Activated CD8-positive, alpha-beta memory T cell treated with anti-CD3 and anti-CD28 coated beads, Interleukin-2, amount 10 ng/mL, durations not matched to agents 7 days and 5 days (primary cell): ENCODE measurements at places on chromosomes 4 and X. TPM values are rescaled to one million over a fixed set of nuclear protein-coding genes. Genes with fewer than 3 reads are reported as not detected.

Gene FAT1
- total RNA-seq: not detected

Gene EFNB1
- 4.3 TPM for total RNA-seq

Gene GUCY1A1
- total RNA-seq: not detected

Gene TMEM255A
- not detected for total RNA-seq

DNA sequence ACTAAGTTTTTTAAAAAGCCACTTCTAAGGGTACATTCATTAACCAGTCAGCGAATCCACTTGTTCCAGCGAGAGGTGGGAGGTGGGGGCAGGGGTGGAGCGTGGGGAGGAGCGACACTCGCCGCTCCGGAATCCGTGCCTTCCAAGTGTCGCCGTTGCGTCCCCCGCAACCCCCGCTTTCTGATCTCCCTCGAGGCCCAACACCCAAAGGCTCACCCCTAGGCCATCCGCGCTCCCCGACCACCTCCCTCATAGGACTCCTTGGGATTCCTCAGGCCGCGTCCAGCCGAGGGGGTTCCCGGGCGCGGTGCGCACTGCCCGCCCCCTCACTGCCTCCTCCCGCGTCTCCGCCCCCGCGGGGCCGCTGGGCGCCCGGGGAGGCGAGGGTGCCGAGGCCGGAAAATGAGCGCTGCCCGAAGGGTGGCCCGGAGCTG lies 108.1 kb upstream of the STOX2 start:
- no peak overlapping the region for H3K27ac ChIP-seq
- peaks cover 14% of the 10 kb centered on the region for H3K4me1 ChIP-seq
- no peak for DNase-seq
- peaks cover 4% of the 10 kb centered on the region for H3K36me3 ChIP-seq
- H3K27me3 ChIP-seq: peaks cover 73% of the 10 kb centered on the region

DNA sequence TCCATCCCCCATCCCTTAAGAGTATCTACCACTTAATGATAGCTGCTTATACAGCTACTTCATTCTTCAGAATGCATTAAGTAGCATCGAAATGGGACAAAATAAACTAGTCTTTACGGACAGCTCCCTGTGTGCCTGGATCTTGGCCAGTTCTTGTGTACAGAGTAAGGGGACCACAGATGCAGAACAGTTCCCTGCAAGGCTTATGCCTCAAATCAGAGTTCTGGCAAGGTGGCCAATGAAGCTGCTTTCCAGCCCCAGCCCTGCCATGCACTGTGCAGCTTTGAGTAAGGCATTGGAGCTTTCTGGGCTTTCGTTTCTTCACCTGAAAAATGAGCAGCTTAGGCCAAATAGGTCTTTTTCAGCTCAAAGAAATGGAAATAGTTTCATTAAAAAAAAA lies 14.2 kb downstream of the CLNK start:
- H3K27ac ChIP-seq: no peak overlapping the region
- H3K36me3 ChIP-seq: no peaks in the 10 kb centered on the region
- DNase-seq: no peak
- H3K4me3 ChIP-seq: no peak overlapping the region

- H3K36me3 ChIP-seq: no peaks in the 10 kb centered on the region
- H3K27ac ChIP-seq: no peak overlapping the region
- H3K4me1 ChIP-seq: peaks cover 2% of the 10 kb centered on the region
- no peak overlapping the region for H3K4me3 ChIP-seq
- DNase-seq: no peak
These were observed 100.8 kb upstream of the ATXN3L start for GRCh38 chrX:13420545-13421183.

DNA sequence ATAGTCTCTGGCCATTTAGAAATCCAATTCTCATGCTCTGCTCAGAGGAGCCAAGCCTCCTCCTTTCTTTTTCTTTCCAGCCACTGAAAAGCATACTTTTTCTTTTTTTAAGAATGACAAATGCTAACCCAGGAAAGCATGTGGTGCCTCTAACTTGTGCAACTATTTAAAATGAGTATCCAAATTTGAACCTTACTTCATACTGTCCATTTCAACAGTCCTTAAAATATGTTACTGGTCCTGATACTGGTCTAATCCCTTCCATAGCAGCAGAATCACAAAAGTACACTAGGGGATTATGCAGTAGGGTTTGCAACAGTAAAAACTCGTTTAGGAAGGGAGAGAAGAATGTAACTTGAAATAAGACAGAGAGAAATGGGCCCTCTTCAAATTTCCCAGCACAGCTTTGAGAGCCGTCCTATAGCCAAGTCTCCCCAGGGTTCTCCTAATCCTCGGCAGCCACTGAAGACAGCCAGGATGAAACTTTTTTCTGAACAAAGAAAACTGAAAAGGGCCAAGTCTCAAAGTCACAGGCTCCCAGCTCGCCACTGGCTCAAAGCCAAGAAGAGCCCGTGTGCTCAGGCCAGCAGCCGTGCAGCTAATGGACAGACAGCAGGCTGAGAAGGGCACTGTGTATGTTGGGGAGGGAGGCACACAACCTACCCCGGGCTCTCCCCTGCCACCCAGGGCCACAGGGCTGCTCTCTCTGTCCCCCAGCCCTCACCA lies 39.5 kb downstream of the GPC4 start:
- peaks cover 2% of the 10 kb centered on the region for H3K27me3 ChIP-seq
- H3K36me3 ChIP-seq: no peaks in the 10 kb centered on the region
- DNase-seq: no peak

DNA sequence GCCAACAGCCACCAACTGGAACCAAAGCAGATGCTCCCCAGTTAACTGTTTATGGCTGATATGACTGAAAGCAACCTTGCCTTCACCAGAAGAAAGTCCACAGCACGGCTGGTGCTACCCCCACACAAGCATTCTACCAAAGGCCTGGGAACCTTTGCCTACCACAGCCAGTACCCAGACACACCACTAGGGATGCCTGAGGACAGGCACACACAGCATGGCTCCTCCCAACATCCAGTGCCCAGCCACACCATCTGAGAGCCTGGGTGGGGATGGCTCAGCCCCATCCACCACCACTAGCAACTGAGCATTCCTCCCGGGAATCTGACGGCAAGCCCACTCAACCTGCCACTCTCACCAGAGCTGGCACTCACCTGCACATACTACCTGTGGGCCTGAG lies 178.6 kb downstream of the SLC7A11 start:
- no peaks in the 10 kb centered on the region for H3K4me1 ChIP-seq
- no peaks in the 10 kb centered on the region for H3K36me3 ChIP-seq
- no peak for DNase-seq
- H3K27me3 ChIP-seq: no peaks in the 10 kb centered on the region
- H3K4me3 ChIP-seq: no peak overlapping the region

GRCh38 chr4:55938481-55938880 lies 10.3 kb upstream of the CEP135 start:
- no peaks in the 10 kb centered on the region for H3K4me1 ChIP-seq
- peaks cover 3% of the 10 kb centered on the region for H3K36me3 ChIP-seq
- no peaks in the 10 kb centered on the region for H3K27me3 ChIP-seq
- H3K27ac ChIP-seq: no peak overlapping the region
- DNase-seq: no peak

- H3K27ac ChIP-seq: no peak overlapping the region
- H3K4me3 ChIP-seq: no peak overlapping the region
- peaks cover 13% of the 10 kb centered on the region for H3K36me3 ChIP-seq
- no peak for DNase-seq
- peaks cover 27% of the 10 kb centered on the region for H3K4me1 ChIP-seq
These were observed 5.9 kb downstream of the THAP9 start for GRCh38 chr4:82906469-82906868.

GRCh38 chr4:153877898-153878297 lies 89.0 kb upstream of the SFRP2 start:
- no peak overlapping the region for H3K4me3 ChIP-seq
- H3K36me3 ChIP-seq: no peaks in the 10 kb centered on the region
- H3K27ac ChIP-seq: no peak overlapping the region
- no peak for DNase-seq
- H3K27me3 ChIP-seq: no peaks in the 10 kb centered on the region
- H3K4me1 ChIP-seq: no peaks in the 10 kb centered on the region

GRCh38 chrX:44675362-44676024 lies 132.8 kb upstream of the FUNDC1 start:
- H3K27me3 ChIP-seq: no peaks in the 10 kb centered on the region
- no peaks in the 10 kb centered on the region for H3K4me1 ChIP-seq
- no peak overlapping the region for H3K27ac ChIP-seq
- H3K36me3 ChIP-seq: no peaks in the 10 kb centered on the region
- DNase-seq: no peak

- no peaks in the 10 kb centered on the region for H3K36me3 ChIP-seq
- no peak for DNase-seq
- H3K27ac ChIP-seq: no peak overlapping the region
These were observed 50.4 kb upstream of the PAGE5 start for GRCh38 chrX:55169782-55170181.

- no peak for DNase-seq
- H3K27me3 ChIP-seq: no peaks in the 10 kb centered on the region
- no peak overlapping the region for H3K27ac ChIP-seq
These were observed 352.0 kb downstream of the TRAM1L1 start for GRCh38 chr4:116733370-116733769.

DNA sequence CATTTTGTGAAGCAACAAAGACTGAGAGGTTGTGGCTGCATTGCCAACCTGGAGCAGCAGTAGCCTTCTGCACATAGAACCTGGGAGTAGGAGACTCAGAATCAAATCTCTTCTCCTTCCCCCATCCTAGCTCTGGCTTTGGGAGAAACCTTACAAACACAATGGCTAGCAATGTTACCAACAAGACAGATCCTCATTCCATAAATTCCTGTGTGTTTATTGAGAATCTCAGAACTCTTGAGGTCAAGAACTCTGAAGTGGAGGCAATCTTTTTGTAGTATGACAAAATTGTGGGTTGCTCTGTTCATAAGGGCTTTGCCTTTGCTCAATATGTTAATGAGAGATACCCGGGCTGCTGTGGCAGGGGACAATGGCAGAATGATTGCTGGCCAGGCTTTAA lies 406.7 kb upstream of the SPANXN1 start:
- no peak overlapping the region for H3K4me3 ChIP-seq
- DNase-seq: no peak
- no peaks in the 10 kb centered on the region for H3K4me1 ChIP-seq
- no peaks in the 10 kb centered on the region for H3K36me3 ChIP-seq
- no peaks in the 10 kb centered on the region for H3K27me3 ChIP-seq

GRCh38 chrX:24242649-24243175 lies 71.2 kb downstream of the SUPT20HL2 start:
- H3K27ac ChIP-seq: no peak overlapping the region
- DNase-seq: no peak
- no peak overlapping the region for H3K4me3 ChIP-seq
- peaks cover 2% of the 10 kb centered on the region for H3K27me3 ChIP-seq
- peaks cover 2% of the 10 kb centered on the region for H3K4me1 ChIP-seq

- no peak overlapping the region for H3K27ac ChIP-seq
- H3K4me1 ChIP-seq: no peaks in the 10 kb centered on the region
- no peaks in the 10 kb centered on the region for H3K27me3 ChIP-seq
- no peaks in the 10 kb centered on the region for H3K36me3 ChIP-seq
- DNase-seq: no peak
These were observed 25.3 kb downstream of the DCX start for GRCh38 chrX:111386615-111387233.

DNA sequence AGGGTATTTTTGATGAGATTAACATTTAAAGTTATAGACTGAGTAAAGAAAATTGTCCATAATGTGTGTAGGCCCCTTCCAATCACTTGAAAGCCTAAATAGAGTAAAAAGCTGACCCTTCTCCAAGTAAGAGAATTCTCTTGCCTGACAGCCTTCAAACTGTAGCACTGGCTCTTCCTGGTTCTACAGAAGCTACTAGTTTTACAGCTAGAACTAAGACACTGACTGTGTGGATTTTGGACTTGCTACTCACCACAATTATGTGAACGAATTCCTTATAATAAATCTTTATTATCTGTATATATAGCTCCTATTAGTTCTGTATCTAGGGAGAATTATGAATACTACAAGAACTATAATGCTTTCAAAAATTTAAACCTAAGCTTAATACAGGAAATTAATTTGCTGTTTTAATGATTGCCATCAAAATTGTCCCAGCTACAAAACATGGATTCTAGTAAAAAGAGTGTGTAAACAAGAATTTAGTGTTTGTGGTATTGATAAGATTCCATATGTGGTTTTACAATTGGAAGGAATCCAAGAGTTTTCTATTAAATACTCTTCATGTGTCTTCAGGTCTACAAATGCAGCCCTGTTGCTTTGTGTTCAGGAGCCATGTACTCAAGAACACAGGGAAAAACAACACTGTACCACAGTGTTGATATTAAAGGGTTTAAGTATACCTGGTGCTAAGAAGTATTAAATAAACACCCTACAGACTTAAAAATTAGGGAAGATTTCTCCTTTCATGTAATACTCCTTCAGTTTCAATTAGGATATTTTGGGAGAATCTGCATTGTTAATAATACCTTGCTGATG lies 366.5 kb downstream of the CXXC4 start:
- no peaks in the 10 kb centered on the region for H3K36me3 ChIP-seq
- no peaks in the 10 kb centered on the region for H3K4me1 ChIP-seq
- H3K27ac ChIP-seq: no peak overlapping the region

- peaks cover 4% of the 10 kb centered on the region for H3K36me3 ChIP-seq
- peaks cover 11% of the 10 kb centered on the region for H3K4me1 ChIP-seq
- no peak for DNase-seq
- H3K27ac ChIP-seq: peak overlapping the region; percentile 72
- no peak overlapping the region for H3K4me3 ChIP-seq
These were observed 36.8 kb upstream of the SPON2 start for GRCh38 chr4:1208970-1209704.

DNA sequence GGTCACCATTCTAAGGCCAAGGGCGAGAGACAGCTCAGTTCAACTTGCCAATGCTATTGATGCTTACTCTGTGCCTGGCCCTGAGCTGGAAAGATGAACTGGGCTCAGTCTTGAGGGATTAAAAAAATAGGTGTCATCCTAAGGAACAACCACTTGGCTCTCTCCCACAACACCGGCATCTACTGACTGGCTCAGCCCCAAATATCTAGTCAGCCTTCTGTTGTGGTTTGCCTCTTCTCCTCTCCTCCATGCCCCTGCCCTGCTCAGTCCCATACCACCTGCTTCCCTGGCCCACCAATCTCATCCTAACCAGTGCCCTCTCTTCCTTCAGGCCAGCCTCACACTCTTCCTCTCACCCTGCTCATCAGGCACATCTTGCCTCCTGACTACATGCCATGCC lies 29.6 kb downstream of the KDM5C start:
- no peak overlapping the region for H3K27ac ChIP-seq
- no peaks in the 10 kb centered on the region for H3K27me3 ChIP-seq
- DNase-seq: no peak

DNA sequence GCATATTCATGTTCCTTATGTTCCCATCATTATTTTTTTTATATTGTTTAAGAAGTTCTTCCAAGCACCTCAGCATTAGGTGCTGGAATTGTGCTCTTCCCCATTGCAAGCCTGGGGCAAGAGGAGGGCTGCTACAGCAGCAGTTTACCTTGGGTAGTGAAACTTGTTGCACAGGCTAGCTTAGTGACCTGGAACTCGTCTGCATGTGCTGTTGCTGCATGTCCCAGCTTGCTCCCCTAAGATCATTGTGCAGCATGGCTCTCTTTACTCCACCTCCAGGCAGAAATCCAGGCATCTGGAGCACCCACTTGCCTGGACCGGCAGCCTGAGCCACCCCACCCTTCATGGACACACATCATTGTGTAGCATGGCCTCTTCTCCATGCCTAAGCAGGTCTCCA lies 776.0 kb downstream of the GLUD2 start:
- no peaks in the 10 kb centered on the region for H3K4me1 ChIP-seq
- no peak for DNase-seq

GRCh38 chr4:5845035-5845905 lies 47.6 kb downstream of the CRMP1 start:
- DNase-seq: no peak
- H3K27ac ChIP-seq: no peak overlapping the region
- H3K4me1 ChIP-seq: no peaks in the 10 kb centered on the region
- no peaks in the 10 kb centered on the region for H3K36me3 ChIP-seq
- peaks cover 8% of the 10 kb centered on the region for H3K27me3 ChIP-seq

- DNase-seq: no peak
- H3K4me1 ChIP-seq: no peaks in the 10 kb centered on the region
- no peaks in the 10 kb centered on the region for H3K27me3 ChIP-seq
- no peak overlapping the region for H3K27ac ChIP-seq
These were observed 195.5 kb upstream of the VEGFC start for GRCh38 chr4:176988226-176988625.
